ENCODE measurements at places on chromosomes 2 and 18. TPM values are rescaled to one million over a fixed set of nuclear protein-coding genes. Genes with fewer than 3 reads are reported as not detected.

- DNase-seq: no peak
- no peak overlapping the region for H3K27ac ChIP-seq
- H3K27me3 ChIP-seq: no peaks in the 10 kb centered on the region
These were observed 77.2 kb upstream of the FIGN start for GRCh38 chr2:163812926-163813520.

GRCh38 chr2:48343571-48344440 lies 186.1 kb upstream of the STON1 start:
- H3K4me3 ChIP-seq: no peak overlapping the region
- no peaks in the 10 kb centered on the region for H3K4me1 ChIP-seq
- no peak for DNase-seq
- no peaks in the 10 kb centered on the region for H3K36me3 ChIP-seq

CIB4 gene
- 0.51 TPM for total RNA-seq

CNGA3 gene
- 0.52 TPM for total RNA-seq

DNA sequence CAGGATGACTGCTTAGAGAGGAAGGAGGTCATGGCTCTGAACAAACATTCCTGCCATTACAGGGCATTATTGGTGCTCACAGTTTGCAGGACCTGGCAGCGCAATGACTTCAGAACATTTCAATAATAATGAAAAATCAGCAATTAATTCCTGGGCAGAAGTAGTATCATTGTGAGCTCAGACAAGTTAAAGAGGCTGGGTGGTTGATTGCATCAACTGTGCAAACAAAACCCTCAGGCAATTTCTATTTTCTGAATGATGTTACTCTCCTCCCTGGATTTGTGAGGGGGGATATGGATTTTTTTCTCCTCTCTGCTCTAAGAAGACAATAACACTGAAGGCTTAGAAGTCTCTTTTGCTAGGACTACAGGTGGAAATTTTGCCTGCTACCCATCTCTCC lies 168.1 kb upstream of the TACR1 start:
- H3K4me1 ChIP-seq: no peaks in the 10 kb centered on the region
- no peaks in the 10 kb centered on the region for H3K36me3 ChIP-seq
- no peak for DNase-seq
- no peak overlapping the region for H3K4me3 ChIP-seq
- peaks cover 6% of the 10 kb centered on the region for H3K27me3 ChIP-seq

EXOC6B gene
- 11.4 TPM for total RNA-seq

DNA sequence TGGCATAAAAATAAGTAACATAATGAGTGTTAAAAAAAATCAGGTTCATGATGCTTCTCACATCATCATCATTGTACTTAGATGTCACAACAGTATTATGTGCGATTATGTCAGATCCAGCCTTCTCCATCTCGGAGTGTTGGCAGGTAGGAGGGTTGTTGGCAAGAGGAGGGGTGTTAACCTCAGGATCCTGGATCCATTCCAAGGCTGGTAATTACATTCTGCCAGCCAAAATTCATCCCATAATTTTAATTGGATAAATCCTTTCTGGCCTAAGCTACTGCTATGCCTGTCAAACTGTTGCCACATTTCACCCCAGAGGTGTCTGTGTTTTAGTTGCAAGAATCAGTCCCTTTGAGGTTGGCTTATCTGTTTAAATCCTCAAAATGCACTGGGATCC lies 891 bp upstream of the FTCDNL1 start:
- H3K27me3 ChIP-seq: no peaks in the 10 kb centered on the region
- H3K36me3 ChIP-seq: no peaks in the 10 kb centered on the region
- H3K4me1 ChIP-seq: peaks cover 10% of the 10 kb centered on the region
- H3K4me3 ChIP-seq: no peak overlapping the region

ALMS1 gene
- 14.0 TPM for total RNA-seq

DNA sequence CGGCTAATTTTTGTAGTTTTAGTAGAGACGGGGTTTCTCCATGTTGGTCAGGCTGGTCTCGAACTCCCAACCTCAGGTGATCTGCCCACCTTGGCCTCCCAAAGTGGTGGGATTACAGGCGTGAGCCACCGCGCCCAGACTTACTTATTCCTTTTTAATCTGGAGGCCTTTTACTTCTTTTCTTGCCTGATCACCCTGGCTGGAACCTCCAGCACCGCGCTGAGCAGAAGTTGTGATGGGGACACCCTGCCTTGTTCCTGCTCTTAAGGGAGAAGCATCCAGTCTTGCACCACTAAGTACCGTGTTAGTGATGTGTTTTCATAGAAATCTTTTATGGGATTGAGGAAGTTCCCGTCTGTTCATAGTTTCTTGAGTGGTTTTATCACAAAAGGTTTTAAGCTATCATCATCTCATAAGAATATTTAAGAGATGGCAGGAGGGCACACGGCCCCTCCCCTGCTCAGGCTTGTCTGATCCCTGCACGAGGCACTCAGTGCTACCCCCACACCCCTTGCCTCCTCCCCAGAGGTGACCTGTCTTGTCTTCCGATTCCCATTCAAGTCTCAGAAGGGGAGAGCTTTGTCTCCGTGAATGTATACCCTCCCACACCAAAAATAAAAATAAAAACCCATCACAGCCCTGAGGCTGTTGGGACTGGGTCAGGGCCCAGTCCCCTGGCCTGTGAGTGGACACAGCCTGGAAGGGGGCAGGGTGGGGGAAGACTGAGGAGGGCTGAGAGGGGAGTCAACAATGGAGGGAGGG lies 65.3 kb upstream of the SMAD7 start:
- H3K27ac ChIP-seq: no peak overlapping the region
- H3K4me3 ChIP-seq: no peak overlapping the region
- no peaks in the 10 kb centered on the region for H3K27me3 ChIP-seq
- DNase-seq: no peak
- H3K36me3 ChIP-seq: no peaks in the 10 kb centered on the region

All from pancreas (tissue), 10 donors.